ENCODE measurements at places on chromosomes 5 and 9.

GRCh38 chr5:173567548-173567947, 48.9 kb downstream of the BOD1 start:
- no peak for DNase-seq

GRCh38 chr5:126309860-126310259, 113.3 kb upstream of the GRAMD2B start:
- no peak for DNase-seq

GRCh38 chr9:83199240-83199639, 136.3 kb upstream of the RASEF start:
- DNase-seq: no peak

DNA sequence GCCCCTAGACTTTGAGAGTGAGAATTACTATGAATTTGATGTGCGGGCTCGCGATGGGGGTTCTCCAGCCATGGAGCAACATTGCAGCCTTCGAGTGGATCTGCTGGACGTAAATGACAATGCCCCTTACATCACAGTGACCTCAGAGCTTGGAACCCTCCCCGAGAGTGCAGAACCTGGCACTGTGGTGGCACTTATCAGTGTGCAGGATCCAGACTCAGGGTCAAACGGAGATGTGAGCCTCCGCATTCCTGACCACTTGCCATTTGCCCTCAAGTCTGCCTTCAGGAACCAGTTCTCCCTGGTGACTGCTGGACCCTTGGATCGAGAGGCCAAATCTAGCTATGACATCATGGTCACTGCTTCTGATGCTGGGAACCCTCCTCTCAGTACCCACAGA, 1.3 kb downstream of the PCDHGC4 start:
- DNase-seq: no peak

- DNase-seq: no peak
These were observed 62.9 kb downstream of the EFNA5 start for GRCh38 chr5:107607671-107608345.
